H1 (cell line): ENCODE measurements at places on chromosomes 16 and 17.
A peak's percentile ranks its signal among the peaks of the same experiment; 100 is the strongest.

DNA sequence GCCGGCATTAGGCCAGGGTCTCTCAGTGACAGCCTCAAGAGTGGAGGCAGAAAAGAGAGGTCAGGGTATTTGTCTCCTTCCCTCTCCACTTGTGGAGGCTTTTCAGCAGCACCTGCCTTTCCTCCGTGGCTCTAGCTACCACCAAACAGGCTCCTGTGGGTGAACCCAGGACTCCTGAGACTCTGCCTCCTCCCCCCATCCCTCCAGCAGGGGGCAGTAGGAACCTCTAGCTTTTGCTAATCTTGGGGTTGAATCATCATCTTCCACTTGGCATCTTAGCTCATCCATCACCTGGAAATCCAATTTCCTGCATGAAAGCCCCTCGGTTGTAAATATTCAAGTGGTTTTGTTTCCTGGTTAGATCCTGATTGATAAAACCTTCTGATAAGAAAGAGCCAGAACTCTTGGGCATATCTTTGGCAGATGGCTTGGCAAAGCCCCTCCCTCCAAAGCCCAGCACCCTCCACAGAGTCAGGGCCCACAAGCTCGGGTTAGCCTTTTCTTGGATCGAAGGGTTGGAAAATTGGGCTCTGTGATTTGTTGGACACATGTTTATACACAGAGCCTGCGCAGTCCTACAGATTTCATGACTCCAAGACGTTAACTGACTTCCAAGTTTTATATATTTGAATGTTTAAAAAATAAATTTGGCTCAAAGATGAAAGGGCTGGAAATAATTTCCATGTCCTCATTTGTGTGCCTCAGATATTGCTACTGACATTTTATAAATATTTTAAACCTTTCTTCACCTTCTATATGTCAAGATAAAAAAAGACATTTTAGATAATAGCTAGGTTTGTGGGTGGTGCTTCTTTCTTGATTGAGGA is 322.1 kb downstream of the MAP2K4 start:
- peak; percentile 36 for DNase-seq

DNA sequence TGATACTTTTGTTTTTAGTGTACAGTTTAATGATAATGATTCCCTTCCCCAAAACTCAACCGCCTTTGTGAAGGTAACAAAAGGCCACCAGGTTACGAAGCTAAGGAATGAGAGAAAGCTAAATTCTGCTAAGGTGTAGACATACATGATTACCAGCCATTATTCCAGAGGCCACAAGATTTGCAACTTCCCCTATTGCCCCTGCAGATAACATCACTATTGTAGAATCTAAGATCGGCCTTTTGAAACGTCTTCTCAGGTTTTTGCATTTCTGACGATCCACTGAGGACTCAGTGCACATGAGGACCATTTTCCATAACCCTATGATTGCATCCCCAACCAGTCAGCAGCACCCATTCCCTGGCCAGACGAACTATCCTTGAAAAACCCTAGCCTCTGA is 33.9 kb upstream of the SNN start:
- no peak for DNase-seq

DNA sequence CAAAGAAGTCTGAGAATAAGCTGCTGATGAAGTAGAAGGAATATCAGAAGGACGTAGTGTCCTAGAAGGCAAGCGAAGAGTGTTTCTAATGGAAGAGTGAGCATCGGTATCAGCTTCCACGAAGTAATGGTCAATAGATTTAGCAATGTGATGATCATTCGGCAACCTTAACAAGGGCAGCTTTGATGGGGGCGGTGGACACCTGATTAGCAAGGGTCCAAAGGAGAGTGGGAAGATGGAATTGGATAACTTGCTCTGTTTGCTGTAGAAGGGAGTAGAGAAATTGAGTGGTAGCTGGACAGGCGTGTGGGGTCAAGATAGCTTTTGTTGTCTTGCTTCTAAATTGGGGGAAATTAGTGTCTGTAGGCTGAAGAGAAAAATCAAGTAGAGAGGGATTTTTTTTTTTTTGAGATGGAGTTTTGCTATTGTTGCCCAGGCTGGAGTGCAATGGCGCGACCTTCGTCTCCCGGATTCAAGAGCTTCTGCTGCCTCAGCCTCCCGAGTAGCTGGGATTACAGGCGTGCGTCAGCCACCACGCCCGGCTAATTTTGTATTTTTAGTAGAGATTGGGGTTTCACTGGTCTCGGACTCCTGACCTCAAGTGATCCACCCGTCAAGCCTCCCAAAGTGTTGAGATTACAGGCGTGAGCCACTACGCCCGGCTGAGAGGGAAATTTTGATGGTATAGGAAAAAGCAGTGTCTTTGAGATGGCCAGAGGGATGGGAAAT is 13.9 kb upstream of the HES7 start:
- DNase-seq = no peak

- no peak for DNase-seq
Measured at GRCh38 chr17:82273327-82274133, at the start of gene CSNK1D. Gene CSNK1D, minus strand, starts transcription at chr17:82273700. Its CDS starts 319 bp downstream, at chr17:82273381.

DNA sequence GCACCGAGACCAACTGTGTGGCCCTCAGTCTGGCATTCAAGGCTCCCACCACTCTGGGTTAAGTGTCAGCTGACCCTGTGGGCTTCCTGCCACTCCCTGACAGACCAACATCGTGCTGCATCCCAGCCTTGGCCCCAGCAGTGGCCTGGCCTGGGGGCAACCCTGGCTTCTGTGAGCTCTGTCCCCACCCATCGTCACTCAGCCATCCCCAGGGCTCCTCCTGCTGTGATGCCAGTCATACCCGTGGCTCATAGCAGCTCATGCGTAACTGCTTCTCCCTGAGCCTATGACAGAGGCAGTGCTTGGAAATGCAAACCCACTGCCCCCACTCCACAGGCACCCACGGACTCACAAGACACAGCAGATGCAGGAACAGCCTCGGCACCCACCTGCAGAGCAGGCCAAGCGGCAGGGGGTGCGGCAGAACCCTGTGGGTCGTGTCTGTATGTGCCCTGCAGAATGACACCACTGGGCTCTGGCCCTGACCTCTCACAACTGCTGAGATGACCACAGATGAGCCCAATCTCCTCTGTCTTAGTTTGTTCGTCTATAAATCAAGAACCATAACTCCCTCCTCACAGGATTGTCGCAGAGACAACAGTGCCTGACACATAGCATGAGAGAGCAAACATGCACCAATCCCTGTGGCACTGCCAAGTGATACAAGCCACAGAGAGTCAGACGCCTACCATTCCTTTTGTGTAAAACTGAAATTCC is 26.6 kb downstream of the PIEZO1 start:
- no peak for DNase-seq

DNA sequence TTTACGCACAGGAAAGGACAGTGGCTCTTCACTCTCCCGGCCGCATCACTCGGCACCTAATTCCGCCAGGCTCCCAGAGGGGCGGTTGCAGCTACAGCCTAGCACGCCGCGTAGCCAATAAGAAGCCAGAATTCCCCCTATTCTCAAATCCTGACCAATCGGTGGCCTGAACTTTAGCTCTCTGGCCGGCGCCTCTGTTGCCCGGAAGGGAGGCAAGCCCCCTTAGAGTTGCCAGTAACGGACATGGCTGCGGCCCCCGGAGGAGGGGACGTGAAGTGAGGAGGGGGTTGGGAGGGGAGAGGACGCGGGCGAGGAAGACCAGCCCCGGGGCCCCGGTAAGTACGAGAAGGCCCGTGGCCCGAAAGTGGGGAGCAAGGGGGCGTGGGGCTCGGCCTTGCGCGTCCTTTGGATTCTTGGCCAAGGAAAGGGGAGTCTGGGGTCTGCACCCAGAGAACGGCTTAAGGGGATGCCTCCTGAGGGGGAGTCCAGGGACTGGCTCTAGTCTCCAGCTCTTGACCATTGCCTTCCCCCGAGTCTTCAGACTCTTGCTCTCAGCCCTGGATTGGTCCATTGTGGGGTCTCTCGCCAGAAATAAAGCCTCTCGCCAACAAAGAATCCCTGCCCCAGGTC is at the start of gene TMEM94:
Gene TMEM94 (plus strand): TSS at position 219 of the 630 bp plus-strand sequence. CDS start 15,271 bp downstream, outside the sequence.
- DNase-seq = peak; percentile 87

- no peak for DNase-seq
Measured at GRCh38 chr17:64092113-64092512, 37.8 kb downstream of the ERN1 start.

DNA sequence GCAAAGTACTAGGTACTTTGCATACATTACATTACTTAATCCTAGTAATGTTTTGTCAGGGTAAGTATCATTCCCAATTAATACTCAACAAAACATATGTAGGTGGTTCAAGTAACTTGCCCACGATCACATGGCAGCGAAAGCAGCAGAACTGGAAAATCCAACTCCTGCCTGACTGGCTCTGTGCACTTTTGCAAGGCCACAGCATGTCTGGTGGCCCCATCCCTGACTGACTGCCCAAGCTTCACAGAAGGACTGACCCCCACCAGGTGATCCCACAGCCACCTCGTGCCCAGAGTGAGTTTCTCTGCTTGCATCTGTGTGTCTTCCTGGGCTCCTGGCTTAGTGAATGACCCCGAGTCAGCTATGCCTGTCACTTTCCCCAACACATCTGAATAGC is 11.4 kb downstream of the CNP start:
- no peak for DNase-seq

DNA sequence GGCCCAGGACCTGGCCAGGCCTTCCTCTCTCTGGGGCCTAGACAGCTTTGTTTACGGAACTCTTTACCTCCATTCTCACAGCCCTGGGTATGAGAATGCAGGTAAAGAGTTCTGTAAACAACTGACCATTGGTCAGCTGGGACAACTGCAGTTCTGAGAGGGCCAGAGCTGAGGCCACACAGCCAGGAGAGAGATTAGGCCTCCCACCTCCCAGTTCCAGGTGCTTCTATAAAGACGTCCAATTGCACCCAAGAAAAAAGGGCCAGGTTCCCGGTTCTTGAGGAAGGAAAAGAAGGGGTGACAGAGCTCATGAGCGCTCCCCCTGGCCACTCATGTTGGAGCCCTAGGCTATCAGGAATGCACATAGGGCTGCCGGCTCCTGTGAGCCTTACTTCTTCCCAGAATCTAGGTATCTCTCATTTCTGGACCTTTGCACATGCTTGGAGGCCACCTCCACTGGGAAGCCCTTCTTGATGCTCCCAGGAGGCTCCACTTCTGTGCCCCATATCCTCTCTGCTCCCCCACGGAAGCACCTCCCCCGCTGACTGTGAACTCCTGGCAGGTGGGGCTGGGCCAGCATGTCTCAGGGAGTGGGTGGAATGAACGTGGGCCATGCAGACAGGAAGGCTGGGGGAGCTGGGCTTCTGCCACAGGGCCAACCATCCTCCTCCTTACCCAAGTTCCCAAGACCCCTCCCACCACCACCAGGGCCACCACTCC is 13.1 kb downstream of the CNGB1 start:
- no peak for DNase-seq

DNA sequence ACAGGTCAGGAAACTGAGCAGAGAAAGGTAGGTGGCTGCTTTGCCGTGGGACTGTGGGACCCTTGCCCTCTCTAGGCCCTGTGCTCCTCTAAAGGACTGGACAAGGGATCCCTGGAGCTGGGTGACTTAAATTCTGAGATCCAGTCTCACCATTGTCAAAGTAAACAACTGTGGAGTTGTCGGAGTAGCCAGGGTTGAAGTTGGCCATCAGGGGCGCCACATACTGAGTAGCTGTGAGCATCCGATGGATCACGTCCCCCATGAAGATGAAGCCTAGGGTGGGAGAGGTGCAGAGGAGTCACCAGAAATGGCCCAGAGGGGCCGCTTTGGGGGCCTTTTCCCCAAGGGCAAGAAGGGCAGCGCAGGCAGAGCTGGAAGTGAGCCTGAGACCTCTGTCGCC is 43.5 kb downstream of the PLXDC1 start:
- DNase-seq = no peak
